Hematopoietic multipotent progenitor cell treated with erythropoietin and hydrocortisone succinate and interleukin-3 and kit ligand, for 8 days (in vitro differentiated cells): ENCODE measurements at places on chromosomes 12 and 14.

- DNase-seq: no peak
Observed at GRCh38 chr14:85273099-85273677, 256.8 kb upstream of the FLRT2 start.

- no peak for DNase-seq
Observed at GRCh38 chr14:32426586-32427388, 97.7 kb downstream of the AKAP6 start.

- no peak for DNase-seq
Observed at GRCh38 chr14:59336098-59336497, 129.1 kb downstream of the GPR135 start.

GRCh38 chr12:57164966-57165625, 17.7 kb upstream of the LRP1-AS start:
- DNase-seq: no peak

DNA sequence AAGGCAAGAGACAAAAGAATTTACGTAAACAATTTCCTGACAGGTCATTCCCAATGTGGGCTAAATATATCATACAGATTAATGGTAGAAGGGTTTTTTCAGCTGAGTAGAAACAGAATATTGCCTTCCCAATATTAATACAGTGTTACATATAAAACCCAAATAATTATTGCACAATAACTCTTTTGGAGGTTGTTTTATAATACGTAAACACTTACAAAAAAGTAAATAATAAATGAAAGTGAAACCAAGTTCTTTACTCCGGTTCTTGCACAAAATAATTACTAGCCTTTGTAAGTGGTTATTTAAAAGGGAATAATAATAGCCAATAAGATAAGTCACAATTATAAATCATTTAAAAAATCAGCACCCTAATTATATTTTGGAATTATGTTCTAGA, 118.6 kb upstream of the SSTR1 start:
- no peak for DNase-seq

DNA sequence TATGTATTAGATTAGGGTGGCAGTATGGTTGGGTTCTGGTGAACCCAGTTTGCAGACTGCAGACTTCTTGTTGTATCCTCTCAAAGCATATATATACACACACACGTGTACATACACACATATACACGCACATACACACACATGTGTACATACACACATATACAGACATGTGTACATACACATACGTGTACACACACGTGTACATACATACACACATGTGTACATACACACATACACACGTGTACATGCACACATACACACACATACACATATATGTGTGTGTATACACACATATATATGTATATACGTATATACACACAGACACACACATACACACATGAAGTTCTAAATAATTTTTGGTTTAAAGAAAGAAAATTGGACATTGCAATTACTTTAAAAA, 780.2 kb downstream of the FLRT2 start:
- DNase-seq: no peak

DNA sequence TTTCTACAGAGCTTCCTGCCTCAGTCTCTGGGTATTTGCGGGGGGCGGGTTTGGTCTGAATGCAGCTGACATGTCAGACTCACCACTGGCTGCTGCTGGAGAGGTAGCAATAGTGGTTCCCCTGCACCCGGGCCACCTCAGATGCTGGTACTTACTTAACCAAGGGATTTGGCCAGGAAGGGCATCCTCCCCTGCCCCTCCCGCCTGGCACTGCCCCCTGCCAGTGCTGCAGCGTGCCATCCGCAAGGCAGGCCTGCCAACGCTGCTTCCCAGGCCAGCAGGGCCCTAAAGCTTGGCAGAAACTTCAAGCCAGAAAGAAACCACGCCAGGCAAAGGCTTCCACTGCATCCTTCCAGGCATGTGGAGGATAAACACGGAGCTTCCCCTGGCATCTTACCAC, 22.1 kb downstream of the RAB35 start:
- no peak for DNase-seq
